ENCODE measurements at places on chromosomes 6 and 20.

- H3K27ac ChIP-seq: no peak overlapping the region
- no peak for DNase-seq
- no peaks in the 10 kb centered on the region for H3K36me3 ChIP-seq
- H3K4me3 ChIP-seq: no peak overlapping the region
- no peaks in the 10 kb centered on the region for H3K27me3 ChIP-seq
Measured at GRCh38 chr6:81892891-81893290, 140.4 kb upstream of the TENT5A start.

DNA sequence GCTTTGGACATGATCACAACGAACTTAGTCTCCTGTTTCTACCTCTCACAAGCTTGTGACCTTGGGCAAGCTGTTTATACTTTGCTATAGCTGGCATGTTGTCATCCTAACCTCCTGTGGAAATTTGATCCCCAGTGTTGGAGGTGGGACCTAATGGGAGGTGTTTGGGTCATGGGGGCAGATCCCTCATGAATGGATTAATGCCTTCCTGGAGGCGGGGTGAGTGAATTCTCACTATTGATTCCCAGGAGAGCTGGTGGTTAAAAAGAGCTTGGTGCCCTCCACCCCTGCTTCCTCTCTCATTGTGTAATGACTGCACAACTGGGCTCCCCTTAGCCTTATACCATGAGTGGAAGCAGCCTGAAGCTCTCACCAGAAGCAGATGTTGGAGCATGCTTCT lies 228.9 kb downstream of the HIVEP2 start:
- H3K4me1 ChIP-seq: no peaks in the 10 kb centered on the region
- no peak overlapping the region for H3K4me3 ChIP-seq
- no peaks in the 10 kb centered on the region for H3K27me3 ChIP-seq
- no peak overlapping the region for H3K27ac ChIP-seq
- no peaks in the 10 kb centered on the region for H3K36me3 ChIP-seq
- DNase-seq: no peak

- no peak overlapping the region for H3K27ac ChIP-seq
- no peaks in the 10 kb centered on the region for H3K27me3 ChIP-seq
- no peak for DNase-seq
- H3K36me3 ChIP-seq: no peaks in the 10 kb centered on the region
- no peak overlapping the region for H3K4me3 ChIP-seq
Measured at GRCh38 chr20:16475225-16475624, 98.0 kb downstream of the KIF16B start.

DNA sequence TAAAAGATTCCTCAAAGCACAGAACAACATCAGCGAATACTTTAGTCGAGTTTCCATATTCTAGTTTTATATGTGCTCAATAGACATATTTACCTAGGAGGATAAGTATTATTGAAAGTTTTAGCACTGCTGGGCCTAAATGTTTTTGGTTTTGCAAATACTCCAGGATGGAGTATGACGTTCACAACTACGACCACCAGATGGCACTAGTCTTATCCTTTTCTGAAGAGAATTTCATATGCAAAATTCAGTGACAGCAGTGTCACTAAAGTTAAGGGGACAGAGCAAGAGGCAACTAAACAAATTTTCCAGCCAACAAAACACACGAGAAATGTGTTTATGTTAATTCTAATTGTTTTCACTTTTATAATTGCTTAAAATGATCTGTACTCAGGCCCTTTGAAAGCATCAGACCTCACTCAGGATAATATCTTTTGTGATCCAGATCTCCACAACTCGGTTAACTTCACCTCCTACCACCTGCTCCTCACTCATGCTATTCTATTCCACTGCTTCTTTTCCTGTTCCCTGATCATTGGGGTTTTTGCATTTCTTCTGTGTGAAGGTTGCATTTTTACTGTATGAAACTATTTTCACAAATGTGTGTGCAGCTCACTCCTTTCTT lies 220.8 kb downstream of the TRDN start:
- H3K27ac ChIP-seq: no peak overlapping the region
- DNase-seq: no peak
- no peaks in the 10 kb centered on the region for H3K36me3 ChIP-seq
- no peaks in the 10 kb centered on the region for H3K4me1 ChIP-seq
- no peaks in the 10 kb centered on the region for H3K27me3 ChIP-seq

- H3K4me3 ChIP-seq: peak overlapping the region; percentile 72
- peaks cover 28% of the 10 kb centered on the region for H3K4me1 ChIP-seq
- H3K36me3 ChIP-seq: no peaks in the 10 kb centered on the region
- DNase-seq: peak; percentile 98
- no peaks in the 10 kb centered on the region for H3K27me3 ChIP-seq
Measured at GRCh38 chr6:26158076-26158580, 70.9 kb downstream of the HFE start.

GRCh38 chr6:49300443-49300842 lies 162.6 kb downstream of the MMUT start:
- no peaks in the 10 kb centered on the region for H3K36me3 ChIP-seq
- no peak overlapping the region for H3K27ac ChIP-seq
- H3K27me3 ChIP-seq: no peaks in the 10 kb centered on the region
- H3K4me3 ChIP-seq: no peak overlapping the region
- H3K4me1 ChIP-seq: no peaks in the 10 kb centered on the region

GRCh38 chr6:12769556-12770256 lies 53.1 kb downstream of the PHACTR1 start:
- H3K27me3 ChIP-seq: no peaks in the 10 kb centered on the region
- H3K4me1 ChIP-seq: no peaks in the 10 kb centered on the region
- no peak for DNase-seq
- no peaks in the 10 kb centered on the region for H3K36me3 ChIP-seq
- H3K4me3 ChIP-seq: no peak overlapping the region

DNA sequence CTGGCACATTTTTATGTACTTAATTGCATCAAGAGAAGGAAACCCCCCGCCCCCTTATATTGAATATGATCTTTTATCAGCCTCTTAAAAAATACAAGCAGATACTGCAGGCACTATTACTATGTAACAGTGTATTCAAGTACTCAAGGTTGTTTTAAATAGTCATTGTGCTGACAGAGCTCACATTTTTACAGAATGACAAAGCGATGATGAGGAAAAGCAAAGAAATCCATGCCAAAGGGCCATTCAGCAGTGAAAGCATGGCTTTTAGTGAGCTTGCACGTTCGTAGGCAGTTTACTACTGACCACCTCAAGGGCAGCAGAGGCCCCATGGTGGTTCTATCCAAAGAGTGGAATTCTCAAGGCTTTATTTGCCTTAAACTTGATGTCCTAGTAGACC lies 146.8 kb downstream of the RPS12 start:
- H3K4me3 ChIP-seq: no peak overlapping the region
- H3K27ac ChIP-seq: no peak overlapping the region
- H3K4me1 ChIP-seq: no peaks in the 10 kb centered on the region
- no peaks in the 10 kb centered on the region for H3K36me3 ChIP-seq
- no peaks in the 10 kb centered on the region for H3K27me3 ChIP-seq

- no peaks in the 10 kb centered on the region for H3K27me3 ChIP-seq
- H3K4me3 ChIP-seq: no peak overlapping the region
- no peak overlapping the region for H3K27ac ChIP-seq
- H3K4me1 ChIP-seq: no peaks in the 10 kb centered on the region
Measured at GRCh38 chr6:81486234-81486633, 266.2 kb downstream of the TENT5A start.

GRCh38 chr6:382883-383810 lies 8.4 kb upstream of the IRF4 start:
- no peaks in the 10 kb centered on the region for H3K27me3 ChIP-seq
- H3K4me1 ChIP-seq: no peaks in the 10 kb centered on the region
- no peak overlapping the region for H3K27ac ChIP-seq
- H3K4me3 ChIP-seq: no peak overlapping the region
- DNase-seq: no peak

DNA sequence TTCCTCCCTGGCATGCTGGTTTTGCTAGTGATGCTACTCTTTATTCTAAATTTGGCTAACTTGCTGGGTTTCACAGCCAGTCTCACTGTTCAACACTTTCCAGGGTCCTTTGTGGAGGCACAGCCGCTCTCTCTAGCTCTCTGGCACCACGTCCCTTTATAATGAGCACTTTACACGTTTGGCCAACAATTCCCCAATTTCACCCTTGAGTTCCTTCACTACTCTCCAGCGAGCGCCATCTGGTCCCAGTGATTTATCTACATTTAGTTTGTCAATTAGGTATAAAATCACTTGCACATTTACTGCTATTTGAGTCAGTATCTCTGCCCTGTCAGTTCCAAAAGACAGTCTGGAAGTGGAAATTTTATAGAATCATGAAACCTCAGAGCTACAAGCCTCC lies 241.9 kb upstream of the MOCS1 start:
- no peak for DNase-seq
- H3K4me3 ChIP-seq: no peak overlapping the region
- no peaks in the 10 kb centered on the region for H3K27me3 ChIP-seq
- H3K36me3 ChIP-seq: no peaks in the 10 kb centered on the region

DNA sequence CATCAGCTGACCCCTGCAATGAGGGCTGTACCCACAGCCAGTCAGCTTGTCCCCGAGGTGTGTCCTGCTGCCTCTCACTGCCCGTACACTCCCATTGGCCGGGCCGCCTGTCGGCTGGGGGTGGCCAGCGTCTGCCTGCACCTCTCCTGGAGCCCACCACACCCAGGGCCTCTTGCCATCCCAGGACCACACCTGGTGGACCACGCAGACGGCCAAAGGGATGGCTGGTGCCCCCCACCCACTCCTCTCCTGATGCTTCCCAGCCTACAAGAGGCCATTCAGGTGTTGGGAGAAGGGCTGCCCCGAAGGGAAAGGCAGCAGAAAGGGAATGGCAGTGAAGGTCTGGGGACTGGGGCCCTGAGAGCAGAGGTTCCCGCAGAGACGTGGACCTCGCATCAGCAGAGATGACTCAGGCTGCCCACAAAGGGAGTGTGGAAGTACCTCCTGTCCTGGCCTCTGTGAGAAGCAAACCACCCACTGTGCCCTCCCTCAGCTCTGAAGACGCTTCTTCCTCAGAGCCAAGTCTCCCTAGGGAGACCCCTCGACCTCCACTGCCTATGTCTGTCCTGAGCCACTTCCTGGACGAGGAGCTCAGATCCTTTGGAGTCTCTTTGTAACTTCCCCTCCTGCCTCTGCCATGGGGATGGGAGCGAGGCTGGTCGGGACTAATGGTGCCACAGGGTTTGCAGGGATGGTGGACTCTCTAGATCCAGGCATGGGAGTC lies 60.9 kb downstream of the PYGB start:
- no peak overlapping the region for H3K4me3 ChIP-seq
- no peak for DNase-seq
- H3K4me1 ChIP-seq: peaks cover 27% of the 10 kb centered on the region
- no peaks in the 10 kb centered on the region for H3K27me3 ChIP-seq
- H3K27ac ChIP-seq: peak overlapping the region; percentile 77
- no peaks in the 10 kb centered on the region for H3K36me3 ChIP-seq

DNA sequence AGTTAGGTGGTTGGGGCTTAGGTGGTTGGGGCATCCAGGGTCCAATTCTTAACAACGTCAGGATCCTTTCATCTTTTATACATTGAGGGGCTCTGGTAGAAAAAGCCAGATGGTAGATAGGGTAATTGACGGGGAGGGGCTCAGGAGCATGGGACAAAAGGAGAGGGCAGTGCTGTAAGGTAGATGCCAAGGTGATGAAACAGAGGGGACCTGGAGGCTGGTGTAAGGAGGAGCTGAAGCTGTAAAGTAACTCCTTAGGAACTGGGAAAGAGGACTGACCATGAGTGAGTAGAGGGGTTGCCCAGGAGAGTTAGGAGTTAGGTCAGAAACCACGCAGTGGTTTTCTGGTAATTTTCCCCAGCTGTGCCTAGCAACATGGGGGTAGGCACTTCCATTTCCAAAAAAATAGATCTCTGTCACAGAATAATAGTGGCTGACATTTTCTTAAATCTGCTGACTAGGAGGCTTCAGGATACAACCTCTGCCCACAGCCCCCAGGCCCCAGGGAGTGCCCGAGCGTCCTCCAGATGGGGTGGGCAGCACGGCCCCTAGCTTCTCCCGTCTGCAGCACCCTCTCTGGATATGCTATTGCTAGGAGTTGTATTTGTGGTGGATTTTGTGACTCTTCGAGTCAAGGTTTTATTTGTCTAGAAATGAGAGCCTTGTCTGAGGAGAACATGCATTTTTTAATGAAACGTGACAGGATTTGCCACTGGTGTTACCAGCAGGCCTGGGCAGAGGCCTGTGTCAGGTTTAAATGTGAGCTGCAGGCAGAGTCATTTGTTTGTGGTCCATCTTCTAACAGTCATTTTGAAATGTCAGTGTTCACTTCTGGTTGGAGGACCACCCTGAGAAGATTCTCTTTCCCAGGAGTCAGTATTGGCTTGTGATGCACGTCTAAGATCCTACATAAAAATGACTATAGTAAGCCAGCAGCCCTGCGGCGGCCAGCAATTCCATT lies 44.6 kb downstream of the TULP4 start:
- H3K4me1 ChIP-seq: peaks cover 15% of the 10 kb centered on the region
- H3K36me3 ChIP-seq: no peaks in the 10 kb centered on the region
- no peak overlapping the region for H3K4me3 ChIP-seq
- H3K27ac ChIP-seq: no peak overlapping the region
- DNase-seq: no peak
- H3K27me3 ChIP-seq: no peaks in the 10 kb centered on the region

- H3K4me3 ChIP-seq: no peak overlapping the region
- no peak for DNase-seq
Measured at GRCh38 chr6:99016355-99016754, 68.6 kb upstream of the FBXL4 start.

DNA sequence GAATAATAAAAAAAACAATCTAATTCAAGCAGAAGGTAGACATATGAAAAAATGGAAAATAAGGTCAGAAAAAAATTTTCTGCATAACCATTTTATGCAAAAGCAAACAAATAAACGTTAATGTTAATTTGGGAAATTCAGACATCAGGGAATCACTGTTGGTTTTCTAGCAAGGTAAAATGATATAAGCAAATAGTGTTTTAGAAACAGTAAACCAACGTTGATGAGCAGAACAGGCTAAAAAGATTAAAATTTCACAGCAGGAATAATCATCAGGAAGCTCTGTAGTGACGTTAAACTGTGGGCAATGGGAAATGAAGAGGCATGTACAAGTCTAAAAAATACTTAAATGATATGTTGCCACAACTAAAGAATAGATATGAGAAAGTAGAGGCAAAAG lies 54.5 kb upstream of the HMGCLL1 start:
- H3K4me1 ChIP-seq: no peaks in the 10 kb centered on the region
- no peaks in the 10 kb centered on the region for H3K36me3 ChIP-seq
- DNase-seq: no peak
- H3K27me3 ChIP-seq: no peaks in the 10 kb centered on the region
- H3K27ac ChIP-seq: no peak overlapping the region

- DNase-seq: no peak
- H3K27me3 ChIP-seq: no peaks in the 10 kb centered on the region
- no peaks in the 10 kb centered on the region for H3K4me1 ChIP-seq
- H3K4me3 ChIP-seq: peak overlapping the region; percentile 15
- H3K36me3 ChIP-seq: no peaks in the 10 kb centered on the region
Measured at GRCh38 chr6:16055852-16056251, 73.0 kb upstream of the MYLIP start.

GRCh38 chr6:167832497-167833395 lies 6.0 kb downstream of the AFDN start:
- H3K4me3 ChIP-seq: no peak overlapping the region
- H3K36me3 ChIP-seq: no peaks in the 10 kb centered on the region
- H3K27me3 ChIP-seq: no peaks in the 10 kb centered on the region
- peaks cover 20% of the 10 kb centered on the region for H3K4me1 ChIP-seq
- DNase-seq: no peak
- H3K27ac ChIP-seq: no peak overlapping the region

GRCh38 chr6:106789428-106790148 lies 160.2 kb downstream of the QRSL1 start:
- no peaks in the 10 kb centered on the region for H3K36me3 ChIP-seq
- no peaks in the 10 kb centered on the region for H3K4me1 ChIP-seq
- DNase-seq: no peak
- no peaks in the 10 kb centered on the region for H3K27me3 ChIP-seq
- H3K27ac ChIP-seq: no peak overlapping the region

Measured in vagina (tissue), 2 donors.